Panc1 (cell line): ENCODE measurements at places on chromosomes 16 and 17.

- peak; percentile 82 for DNase-seq
Observed at GRCh38 chr16:29811170-29811895, 660 bp upstream of the PRRT2 start.

DNA sequence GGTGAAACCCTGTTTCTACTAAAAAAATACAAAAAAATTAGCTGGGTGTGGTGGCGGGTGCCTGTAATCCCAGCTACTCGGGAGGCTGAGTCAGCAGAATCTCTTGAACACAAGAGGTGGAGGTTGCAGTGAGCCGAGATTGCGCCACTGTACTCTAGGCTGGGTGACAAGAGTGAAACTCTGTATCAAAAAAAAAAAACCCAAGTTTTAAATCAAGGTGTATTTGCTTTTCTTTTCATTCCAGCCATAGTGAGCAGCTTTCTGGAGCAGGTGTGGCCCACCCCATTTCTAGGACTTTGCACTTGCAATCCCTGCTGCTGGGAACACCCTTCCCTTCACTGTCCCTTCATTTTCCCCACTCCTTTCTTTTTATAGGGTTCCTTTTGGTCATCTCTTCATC, 28.8 kb downstream of the TMEM238L start:
- DNase-seq: no peak

DNA sequence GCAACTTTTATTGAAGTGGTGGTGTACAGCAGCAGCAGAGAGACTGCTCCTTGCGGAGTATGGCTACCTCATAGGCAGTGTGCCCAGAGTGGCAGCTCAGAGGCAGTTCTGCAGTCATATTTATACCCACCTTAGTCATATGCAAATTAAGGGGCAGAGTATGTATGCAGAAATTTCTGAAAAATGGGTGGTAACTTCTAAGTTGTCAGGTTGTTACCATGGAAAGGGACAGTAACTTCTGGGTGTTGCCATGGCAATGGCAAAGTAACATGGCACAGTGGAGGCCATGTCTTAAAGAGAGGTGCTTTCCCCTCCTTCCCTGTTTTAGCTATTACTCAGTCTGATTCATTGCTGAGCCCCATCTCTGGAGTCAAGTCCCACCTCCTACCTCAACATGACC, 53.4 kb downstream of the MEOX1 start:
- DNase-seq: no peak

GRCh38 chr16:626787-627453, 3.9 kb upstream of the WFIKKN1 start:
- peak; percentile 85 for DNase-seq

DNA sequence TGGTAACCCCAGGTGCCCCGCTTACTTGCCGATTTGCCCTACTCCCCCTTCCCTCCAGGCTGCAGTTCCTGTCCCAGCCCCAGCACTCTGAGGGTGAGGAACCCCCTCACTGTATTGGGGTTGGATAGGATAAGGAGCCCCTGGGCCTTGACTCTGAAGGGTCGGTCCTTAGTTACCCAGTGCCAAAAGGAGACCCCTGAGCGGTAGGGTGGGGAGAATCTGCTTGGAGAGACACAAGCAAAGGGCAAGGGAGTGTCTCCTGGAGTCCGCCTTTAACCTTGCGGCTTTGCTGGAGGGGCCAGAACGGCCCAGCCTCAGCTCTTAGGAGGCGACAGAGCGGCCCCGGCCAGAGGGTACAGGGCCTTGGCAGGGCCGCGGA, 13.0 kb downstream of the CARD14 start:
- no peak for DNase-seq

- no peak for DNase-seq
Observed at GRCh38 chr16:19745286-19746010, 27.4 kb downstream of the IQCK start.

- DNase-seq: no peak
Observed at GRCh38 chr16:2529061-2529931, 1.9 kb downstream of the CEMP1 start.

- no peak for DNase-seq
Observed at GRCh38 chr17:76051561-76051960, 20.8 kb downstream of the SRP68 start.

DNA sequence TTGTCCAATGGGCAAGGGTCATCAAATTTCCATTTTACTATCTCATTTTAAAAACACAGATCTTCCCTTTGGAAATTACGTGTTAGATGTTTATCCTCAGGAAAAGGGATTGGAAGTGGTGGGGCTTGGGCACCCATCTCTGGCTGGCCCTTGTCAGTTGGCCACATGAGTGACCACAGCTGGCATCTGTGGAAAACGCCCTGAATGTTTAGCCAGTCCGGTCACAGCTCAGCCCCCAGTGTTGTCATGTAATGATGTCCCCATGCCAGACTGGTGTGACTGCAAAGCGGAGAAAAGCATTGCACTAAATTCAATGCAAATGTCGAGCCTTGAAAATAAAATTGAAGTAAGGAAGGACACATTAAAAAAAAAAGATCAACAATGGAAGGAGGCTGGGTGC, 53.0 kb downstream of the TMC6 start:
- DNase-seq: no peak

DNA sequence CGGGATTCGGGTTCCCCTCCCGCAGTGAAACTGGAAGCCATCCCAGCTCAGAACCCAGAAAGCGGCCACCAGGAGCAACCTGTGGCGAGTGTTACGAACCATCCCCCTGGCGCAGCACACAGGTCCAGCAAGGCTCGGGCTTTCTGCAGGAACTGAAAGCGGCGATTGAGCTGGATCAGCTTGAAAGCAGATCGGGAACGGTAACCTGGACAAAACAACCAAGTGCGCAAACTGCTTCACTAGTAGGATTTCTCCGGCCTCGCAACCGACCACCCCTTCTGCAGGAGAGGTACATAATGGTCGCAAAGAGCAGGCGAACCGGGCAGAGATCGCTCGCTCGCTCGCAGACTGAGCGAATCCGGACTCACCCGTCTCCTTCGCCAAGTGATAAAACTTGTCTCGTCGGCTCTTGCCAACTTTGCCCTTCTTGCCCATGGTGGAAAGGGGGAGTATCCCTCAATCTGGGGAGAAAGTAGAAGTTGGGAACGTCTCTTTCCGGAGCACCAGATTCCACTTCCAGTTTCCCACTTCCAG, 696 bp upstream of the PSMC5 start:
- no peak for DNase-seq

DNA sequence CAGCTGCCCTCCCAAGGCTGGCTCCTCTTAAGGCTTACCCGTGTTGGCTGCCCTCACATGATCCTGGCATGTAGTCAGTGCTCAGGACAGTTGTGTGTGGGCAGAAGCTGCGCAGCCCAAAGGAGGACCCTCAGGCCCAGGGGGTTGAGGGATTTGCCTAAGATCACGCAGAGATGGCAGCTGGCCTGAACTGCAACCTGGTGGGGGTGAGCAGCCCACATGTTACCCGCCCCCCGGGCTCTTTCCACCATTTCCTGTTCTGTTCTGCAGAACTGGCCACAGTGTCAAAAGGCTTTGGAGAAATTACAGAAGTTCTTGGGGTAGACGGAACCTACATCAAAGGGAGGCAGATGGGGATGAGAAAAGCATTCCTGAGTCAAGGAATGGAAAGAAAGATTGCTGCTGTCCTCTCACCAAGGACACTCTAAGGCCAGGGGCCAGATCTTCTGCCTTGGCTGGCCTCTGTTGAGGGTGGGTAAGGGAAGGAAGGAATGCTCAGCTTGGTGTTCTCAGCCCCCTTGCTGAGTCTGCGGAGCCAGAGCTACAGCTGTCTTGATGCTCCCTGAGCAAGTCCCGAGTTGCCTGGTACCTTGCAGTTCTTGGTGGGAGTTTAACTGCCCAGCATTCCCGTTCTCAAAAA, 53.0 kb downstream of the EPN2 start:
- DNase-seq: no peak

- no peak for DNase-seq
Observed at GRCh38 chr17:4616476-4616875, 25.0 kb downstream of the ALOX15 start.

- DNase-seq: no peak
Observed at GRCh38 chr16:6032438-6032837, 934.8 kb upstream of the EEF2KMT start.
